CD8-positive, alpha-beta memory T cell (primary cell): ENCODE measurements at places on chromosomes 16 and 17. TPM values are rescaled to one million over a fixed set of nuclear protein-coding genes. Genes with fewer than 3 reads are reported as not detected.

Gene TMC7
- total RNA-seq = not detected

GRCh38 chr16:56888806-56889205 lies 23.8 kb downstream of the SLC12A3 start:
- no peak overlapping the region for H3K4me3 ChIP-seq
- no peak overlapping the region for H3K27ac ChIP-seq
- H3K36me3 ChIP-seq = no peaks in the 10 kb centered on the region
- DNase-seq = no peak
- H3K27me3 ChIP-seq = no peaks in the 10 kb centered on the region

- no peak for DNase-seq
- no peaks in the 10 kb centered on the region for H3K27me3 ChIP-seq
- no peak overlapping the region for H3K4me3 ChIP-seq
Measured at GRCh38 chr16:83651871-83652270, 155.9 kb upstream of the HSBP1 start.

- no peaks in the 10 kb centered on the region for H3K4me1 ChIP-seq
- DNase-seq = no peak
- H3K27me3 ChIP-seq = no peaks in the 10 kb centered on the region
- no peaks in the 10 kb centered on the region for H3K36me3 ChIP-seq
- H3K27ac ChIP-seq = no peak overlapping the region
- H3K4me3 ChIP-seq = no peak overlapping the region
Measured at GRCh38 chr17:1745513-1746020, 2.9 kb downstream of the SERPINF2 start.

- no peaks in the 10 kb centered on the region for H3K27me3 ChIP-seq
- H3K36me3 ChIP-seq = no peaks in the 10 kb centered on the region
- H3K27ac ChIP-seq = no peak overlapping the region
- no peak for DNase-seq
- no peaks in the 10 kb centered on the region for H3K4me1 ChIP-seq
Measured at GRCh38 chr16:89058812-89059211, 34.8 kb upstream of the ACSF3 start.
